Pons (tissue), 1 donor: ENCODE measurements at places on chromosomes 2 and 18.
A peak's percentile ranks its signal among the peaks of the same experiment; 100 is the strongest.

GRCh38 chr2:627926-628560 is 49.2 kb downstream of the TMEM18 start:
- no peak for DNase-seq

- DNase-seq: no peak
Observed at GRCh38 chr2:22518641-22519040, 866.3 kb upstream of the KLHL29 start.

GRCh38 chr2:15829985-15830384 is 110.4 kb upstream of the MYCN start:
- DNase-seq: no peak

- no peak for DNase-seq
Observed at GRCh38 chr2:168624028-168624427, 168.0 kb downstream of the CERS6 start.

- no peak for DNase-seq
Observed at GRCh38 chr18:11823545-11823944, 27.7 kb upstream of the CHMP1B start.

DNA sequence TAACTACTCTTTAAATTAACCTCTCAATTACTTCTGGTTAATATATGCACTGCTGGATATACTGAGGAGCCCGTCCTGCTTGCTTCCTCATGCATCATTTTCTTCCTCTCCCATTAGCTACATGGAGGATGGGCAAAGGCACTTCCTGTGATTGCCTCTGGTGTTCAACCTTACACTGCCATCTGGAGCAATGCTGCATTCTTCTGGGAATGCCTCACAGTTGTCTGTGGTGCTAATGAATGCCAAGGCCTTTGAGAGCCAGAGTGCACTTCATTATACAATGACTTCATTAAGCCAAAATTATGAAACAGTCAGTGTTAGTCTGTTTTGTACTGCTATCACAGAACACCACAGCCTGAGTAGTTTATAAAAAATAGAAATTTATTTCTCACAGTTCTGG is 134.8 kb upstream of the DOCK10 start:
- DNase-seq: peak; percentile 85

GRCh38 chr2:156343096-156343939 is 10.8 kb upstream of the NR4A2 start:
- peak; percentile 35 for DNase-seq
